ENCODE measurements at places on chromosomes 11 and 22.

GRCh38 chr11:75260396-75261170 lies 20.0 kb downstream of the TPBGL start:
- no peak for DNase-seq

DNA sequence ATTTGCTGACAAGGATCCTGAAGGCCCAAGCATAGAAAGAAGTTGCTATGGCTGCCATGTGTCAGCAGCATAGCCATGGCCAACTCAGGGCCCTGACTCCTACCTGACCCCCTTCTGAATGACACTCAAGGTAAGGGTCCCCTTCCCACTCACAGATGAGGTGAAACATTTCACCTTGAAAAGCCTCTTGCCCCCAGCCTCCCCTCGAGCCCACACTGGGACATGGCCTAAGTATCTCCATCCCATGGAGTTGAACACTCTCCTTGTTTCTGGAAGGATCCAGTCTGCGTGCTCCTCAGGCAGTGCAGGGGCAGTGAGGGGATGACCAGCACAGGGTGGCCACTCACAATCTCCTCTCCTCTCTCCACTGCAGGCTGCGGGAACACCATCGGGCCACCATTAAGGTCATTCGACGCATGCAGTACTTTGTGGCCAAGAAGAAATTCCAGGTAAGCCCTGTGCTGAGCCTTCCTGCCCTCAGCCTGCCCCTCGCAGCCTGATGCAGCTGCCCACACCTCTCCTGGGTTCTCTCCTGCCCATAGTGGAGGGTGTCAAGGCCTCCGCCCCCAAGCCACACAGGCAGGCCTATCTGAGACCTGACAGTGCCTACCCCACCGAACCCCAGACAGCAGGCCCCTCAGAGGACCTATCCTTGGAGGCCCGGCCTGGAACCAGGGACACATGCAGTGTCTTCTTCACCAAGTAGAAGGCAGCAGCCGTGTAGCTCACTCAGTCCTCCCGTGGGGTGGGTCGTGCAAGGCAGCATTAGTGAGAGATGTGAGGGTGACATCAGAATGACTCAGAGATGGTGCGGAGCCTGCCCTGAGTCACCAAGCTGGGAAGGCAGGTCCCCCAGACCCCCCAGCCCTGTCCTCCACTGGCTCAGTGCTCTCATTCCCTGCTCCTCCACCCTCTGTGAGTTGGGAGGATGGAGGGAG lies 68.9 kb upstream of the KCNQ1OT1 start:
- DNase-seq, result no peak

GRCh38 chr11:70687716-70688115 lies 289.4 kb downstream of the CTTN start:
- no peak for DNase-seq

DNA sequence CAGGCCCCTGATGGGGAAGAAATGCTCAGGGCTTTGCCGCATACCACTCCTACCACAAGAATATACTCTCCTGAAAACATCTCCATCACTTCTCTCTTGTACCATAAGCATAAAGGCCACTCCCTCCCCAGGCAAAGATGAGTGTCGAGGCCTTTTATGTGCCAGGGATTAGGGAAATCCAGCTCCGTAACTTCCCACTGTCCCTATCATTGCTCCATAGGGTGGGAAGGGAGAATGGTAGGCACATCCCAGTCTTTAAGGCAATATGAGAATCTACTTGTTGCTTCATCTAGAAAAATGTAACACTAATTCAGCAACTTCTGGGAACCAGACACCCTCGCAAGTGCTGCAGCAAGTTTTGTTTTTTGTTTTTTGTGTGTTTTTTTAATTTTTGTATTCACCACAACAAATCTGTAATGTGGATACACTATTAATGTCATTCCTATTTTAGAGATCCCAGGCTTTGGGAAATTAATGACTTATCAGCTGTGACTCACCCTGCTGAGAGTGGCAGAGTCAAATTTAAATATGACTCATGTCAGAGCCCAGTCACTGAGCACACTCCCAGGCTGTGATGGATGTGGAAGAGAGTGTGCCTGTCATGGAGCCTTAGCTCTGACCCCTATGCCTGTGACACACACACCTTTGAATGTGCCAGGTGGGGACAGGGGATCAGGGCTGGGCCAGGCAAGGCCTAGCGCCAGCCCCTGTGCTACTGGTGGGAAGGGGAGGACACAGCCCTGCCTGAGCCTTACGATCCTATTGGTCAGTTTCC lies 23.4 kb downstream of the PANX1 start:
- DNase-seq, result no peak

DNA sequence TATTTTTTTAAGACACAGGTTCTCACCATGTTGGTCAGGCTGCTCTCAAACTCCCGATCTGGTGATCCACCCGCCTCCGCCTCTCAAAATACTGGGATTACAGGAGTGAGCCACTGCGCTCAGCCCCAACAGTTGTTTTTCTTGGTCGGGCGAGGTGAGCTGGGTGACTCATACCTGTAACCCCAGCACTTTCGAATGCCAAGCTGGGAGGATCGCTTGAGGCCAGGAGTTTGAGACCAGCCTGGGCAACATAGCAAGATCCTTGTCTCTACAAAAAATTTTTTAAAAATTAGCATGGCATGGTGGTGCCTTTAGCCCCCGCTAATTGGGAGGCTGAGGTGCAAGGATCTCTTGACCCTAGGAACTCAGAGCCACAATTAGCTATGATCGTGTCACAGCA lies 7.0 kb upstream of the NF2 start:
- DNase-seq, result no peak

- no peak for DNase-seq
These were observed 28.5 kb upstream of the PAK1 start for GRCh38 chr11:77502346-77502905.

GRCh38 chr11:74682731-74683278 lies 48.4 kb downstream of the CHRDL2 start:
- no peak for DNase-seq

- no peak for DNase-seq
These were observed 18.4 kb downstream of the TTC12 start for GRCh38 chr11:113332638-113333329.

GRCh38 chr11:7495882-7496551 lies 10.7 kb downstream of the OLFML1 start:
- DNase-seq, result no peak

All from T-helper 1 cell (primary cell).